Right atrium auricular region (tissue), 2 donors: ENCODE measurements at places on chromosomes 1 and 21.

GRCh38 chr1:21292984-21293536, 2.8 kb upstream of the ECE1 start:
- H3K27ac ChIP-seq = peak overlapping the region; percentile 65
- H3K4me3 ChIP-seq = no peak overlapping the region
- DNase-seq = no peak
- H3K4me1 ChIP-seq = peaks cover 72% of the 10 kb centered on the region
- no peaks in the 10 kb centered on the region for H3K36me3 ChIP-seq
- no peaks in the 10 kb centered on the region for H3K27me3 ChIP-seq

DNA sequence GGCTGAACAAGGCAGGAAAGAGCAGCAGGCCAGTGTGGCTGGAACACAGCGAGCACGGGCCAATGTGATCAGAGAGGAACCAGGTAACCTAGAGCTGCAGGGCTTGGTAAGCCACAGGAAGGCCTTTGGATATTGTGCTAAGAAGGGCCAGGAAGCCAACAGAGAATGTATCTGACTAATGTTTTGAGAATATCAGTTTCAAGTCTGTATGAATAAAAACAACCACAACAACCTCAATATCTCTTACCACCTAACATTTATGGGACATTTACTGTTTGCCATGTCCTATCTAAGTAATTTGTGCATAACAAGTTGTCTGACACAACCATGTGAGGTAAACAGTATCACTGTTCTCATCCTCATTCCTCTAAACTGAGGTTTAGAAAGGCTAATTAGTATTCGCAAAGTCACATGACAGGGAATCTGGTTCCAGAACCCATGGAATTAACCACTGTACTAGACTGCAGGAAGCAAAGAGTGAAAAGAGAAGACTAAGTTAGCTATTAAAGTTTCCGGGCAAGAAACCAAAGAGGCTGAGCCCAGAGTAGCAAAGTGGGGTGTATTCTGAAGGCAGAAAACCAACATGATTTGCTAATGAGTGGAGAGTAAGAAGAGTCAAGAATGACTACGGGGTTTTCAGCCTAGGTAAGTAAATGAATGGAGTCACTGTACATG, 38.9 kb downstream of the SPRTN start:
- H3K4me3 ChIP-seq = no peak overlapping the region
- DNase-seq = no peak
- peaks cover 39% of the 10 kb centered on the region for H3K4me1 ChIP-seq
- H3K36me3 ChIP-seq = no peaks in the 10 kb centered on the region
- H3K27ac ChIP-seq = no peak overlapping the region

DNA sequence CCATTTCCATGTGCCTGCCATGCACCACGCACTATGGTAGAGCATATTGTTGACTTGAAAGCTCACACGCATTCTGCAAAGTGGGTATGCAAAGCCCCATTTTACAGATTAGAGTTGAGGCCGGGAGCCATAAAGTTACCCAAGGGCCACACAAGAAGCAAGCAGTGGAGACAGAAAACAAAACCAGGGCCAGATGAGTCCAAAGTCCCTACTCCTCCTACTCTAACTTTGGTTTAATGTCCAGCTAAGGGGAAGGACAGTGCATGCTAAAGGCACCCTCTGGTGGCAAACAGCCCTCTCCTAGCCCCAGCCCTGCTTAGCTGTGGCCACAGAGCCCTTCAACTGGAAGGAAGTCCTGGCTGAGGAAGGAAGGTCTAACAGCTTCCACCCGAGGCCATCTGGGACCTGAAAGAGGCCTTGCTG, 74.9 kb downstream of the SLC66A1 start:
- no peak for DNase-seq
- H3K4me3 ChIP-seq = no peak overlapping the region
- H3K4me1 ChIP-seq = no peaks in the 10 kb centered on the region
- no peaks in the 10 kb centered on the region for H3K27me3 ChIP-seq
- peaks cover 13% of the 10 kb centered on the region for H3K36me3 ChIP-seq
- H3K27ac ChIP-seq = no peak overlapping the region

DNA sequence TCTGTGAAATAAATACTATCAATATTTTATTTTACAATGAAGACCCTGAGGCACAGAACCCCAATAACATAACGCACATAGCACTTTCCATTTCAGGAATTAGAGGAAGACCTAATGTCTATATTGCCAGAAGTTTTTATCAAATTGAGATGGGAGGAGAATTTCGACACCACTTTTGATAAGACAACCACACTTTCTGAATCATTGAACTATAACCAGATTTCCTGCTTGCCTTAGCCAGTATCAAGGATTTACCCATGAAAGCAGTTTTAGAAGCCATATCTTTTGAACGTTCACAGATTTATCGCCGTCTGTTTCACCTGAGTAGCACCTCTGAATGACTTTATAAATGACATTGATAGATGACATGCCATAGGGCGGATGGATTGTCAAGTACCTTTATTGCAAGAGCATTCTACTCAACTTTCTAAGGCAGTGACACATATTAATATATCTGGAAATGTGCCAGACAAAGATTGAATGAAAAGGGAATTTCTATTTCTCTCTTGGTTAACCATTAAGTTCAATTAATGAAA, 768.4 kb downstream of the LTN1 start:
- no peak for DNase-seq
- H3K36me3 ChIP-seq = no peaks in the 10 kb centered on the region
- H3K4me1 ChIP-seq = peaks cover 14% of the 10 kb centered on the region
- no peaks in the 10 kb centered on the region for H3K27me3 ChIP-seq
- H3K27ac ChIP-seq = no peak overlapping the region

DNA sequence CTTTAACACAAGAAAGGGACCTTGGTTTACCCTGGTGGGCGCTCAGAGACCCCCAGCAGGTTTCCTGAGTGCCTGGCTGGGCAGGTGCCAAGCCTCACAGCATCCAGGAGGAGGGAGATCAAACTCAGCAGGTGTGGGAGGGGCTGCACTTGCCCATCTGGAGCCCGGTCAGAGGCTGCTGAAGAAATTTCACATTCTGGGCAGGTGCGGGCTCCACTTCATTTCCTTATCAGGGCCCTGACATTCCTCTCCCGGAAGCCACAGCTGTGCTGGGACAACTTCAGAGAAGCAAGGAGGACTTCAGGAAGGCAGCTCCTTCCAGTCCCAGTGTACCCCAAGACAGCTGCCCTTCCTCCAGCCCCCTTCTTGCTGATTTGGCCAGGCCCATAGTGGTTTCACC, 82.9 kb downstream of the ITPKB start:
- no peak for DNase-seq
- H3K27me3 ChIP-seq = no peaks in the 10 kb centered on the region
- peak overlapping the region; percentile 84 for H3K27ac ChIP-seq
- H3K4me3 ChIP-seq = no peak overlapping the region

- H3K4me3 ChIP-seq = no peak overlapping the region
- no peaks in the 10 kb centered on the region for H3K36me3 ChIP-seq
- peak; percentile 87 for DNase-seq
Measured at GRCh38 chr1:221839782-221840395, 98.0 kb upstream of the DUSP10 start.

- H3K4me3 ChIP-seq = no peak overlapping the region
- H3K36me3 ChIP-seq = no peaks in the 10 kb centered on the region
- DNase-seq = no peak
- H3K27ac ChIP-seq = no peak overlapping the region
- H3K27me3 ChIP-seq = no peaks in the 10 kb centered on the region
- H3K4me1 ChIP-seq = no peaks in the 10 kb centered on the region
Measured at GRCh38 chr1:106926803-106927582, 129.5 kb upstream of the PRMT6 start.

DNA sequence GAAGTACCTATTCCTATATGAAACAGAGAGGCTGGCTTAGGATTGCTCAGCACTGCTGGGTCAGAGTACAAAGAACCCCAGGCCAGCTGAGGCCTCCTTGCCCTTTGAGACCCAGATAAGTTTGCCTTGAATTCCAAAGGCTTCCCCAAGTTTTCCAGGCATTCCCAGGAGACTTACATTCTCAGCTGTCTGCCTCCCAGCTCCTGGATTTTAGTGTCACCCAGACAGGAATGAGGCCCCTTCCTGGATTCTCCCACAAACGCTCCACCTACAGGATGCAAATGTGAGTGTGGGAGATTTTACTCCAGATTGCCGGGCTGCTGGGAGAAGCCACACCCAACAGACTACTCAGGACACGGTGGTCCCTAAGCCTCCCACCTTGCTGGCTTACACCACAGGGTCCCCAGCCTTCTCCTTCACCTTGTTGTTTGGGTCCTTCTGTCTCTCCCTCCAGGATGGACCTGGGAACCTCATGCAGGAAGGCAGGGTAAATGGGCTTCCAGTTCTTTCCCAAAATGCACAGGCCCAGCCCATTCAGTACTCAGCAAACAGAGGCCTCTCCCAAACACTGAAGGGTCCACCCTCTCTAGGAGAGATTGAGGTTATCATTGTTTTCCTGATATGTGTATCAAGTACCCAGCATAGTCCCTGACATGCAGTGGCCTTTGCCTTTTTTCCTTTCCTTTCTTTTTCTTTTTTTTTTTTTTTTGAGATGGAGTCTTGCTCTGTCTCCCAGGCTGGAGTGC, 10.6 kb downstream of the RHBG start:
- no peaks in the 10 kb centered on the region for H3K27me3 ChIP-seq
- H3K4me1 ChIP-seq = no peaks in the 10 kb centered on the region
- no peak overlapping the region for H3K27ac ChIP-seq
- no peak for DNase-seq
- no peaks in the 10 kb centered on the region for H3K36me3 ChIP-seq
- no peak overlapping the region for H3K4me3 ChIP-seq

DNA sequence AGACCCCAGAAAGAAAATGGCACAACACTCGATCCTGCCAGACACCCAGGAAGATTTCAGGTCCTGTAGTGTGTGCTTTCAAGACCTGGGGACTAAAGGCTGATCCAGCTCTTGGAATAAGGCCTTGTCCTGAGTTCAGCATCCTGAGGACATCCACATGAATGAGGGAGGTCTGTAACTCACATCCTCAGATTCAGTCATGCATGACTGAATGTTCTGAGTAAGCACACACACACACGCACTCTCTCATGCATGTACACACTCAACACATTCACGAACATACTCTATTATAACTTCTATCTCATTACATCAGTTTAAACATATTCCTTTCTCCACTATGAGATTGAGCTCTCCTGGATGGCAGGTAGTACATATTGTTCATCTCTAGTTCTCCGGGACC, 273.4 kb upstream of the BEND5 start:
- no peaks in the 10 kb centered on the region for H3K27me3 ChIP-seq
- H3K27ac ChIP-seq = no peak overlapping the region
- no peaks in the 10 kb centered on the region for H3K4me1 ChIP-seq
- H3K36me3 ChIP-seq = no peaks in the 10 kb centered on the region
- no peak overlapping the region for H3K4me3 ChIP-seq

- H3K36me3 ChIP-seq = no peaks in the 10 kb centered on the region
- no peak overlapping the region for H3K4me3 ChIP-seq
- H3K4me1 ChIP-seq = no peaks in the 10 kb centered on the region
Measured at GRCh38 chr1:94115900-94116436, 5.0 kb downstream of the ABCA4 start.

DNA sequence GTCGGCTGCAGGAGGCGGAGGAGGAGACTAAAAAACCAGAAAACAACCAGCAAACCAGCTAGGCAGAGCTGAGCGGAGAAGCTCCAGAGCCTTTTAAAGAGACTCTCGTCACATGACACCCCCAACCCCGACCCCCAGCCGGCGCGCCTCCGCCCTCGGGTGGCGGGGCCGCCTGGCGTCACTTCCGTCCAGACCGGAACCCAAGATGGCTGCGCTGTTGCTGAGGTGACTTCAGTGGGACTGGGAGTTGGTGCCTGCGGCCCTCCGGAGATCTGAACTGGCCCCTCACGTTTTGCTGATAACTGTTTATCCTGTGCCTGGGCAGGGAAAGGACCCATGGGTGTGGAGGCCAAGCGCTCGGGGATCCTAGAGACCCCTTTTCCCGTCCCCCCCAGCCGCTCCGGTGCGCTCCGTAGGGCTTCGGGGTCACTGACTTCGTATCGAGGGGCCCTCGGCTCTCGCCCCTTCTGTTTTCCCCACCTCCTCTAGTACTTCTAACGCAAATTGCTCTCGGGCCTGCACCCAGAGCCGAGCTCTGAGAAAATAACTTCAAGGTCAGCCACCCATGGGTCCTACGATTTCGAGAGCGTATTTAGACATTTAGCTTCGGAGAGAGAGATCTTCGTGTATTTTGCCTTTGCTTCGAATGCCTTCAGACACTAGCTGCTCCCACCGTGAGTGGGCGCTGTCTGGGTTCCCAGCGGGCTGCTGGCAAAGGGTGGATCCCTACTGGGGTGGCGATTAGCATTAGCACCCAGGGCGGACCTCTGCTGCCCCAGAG, at the start of gene SDHC:
Gene SDHC, plus strand, starts transcription at position 181 of the 781 bp plus-strand sequence. Its CDS starts 25 bp downstream, at position 206.
- H3K36me3 ChIP-seq = no peaks in the 10 kb centered on the region
- H3K4me3 ChIP-seq = peak within 1 kb of the TSS; percentile 85
- no peaks in the 10 kb centered on the region for H3K27me3 ChIP-seq
- peaks cover 23% of the 10 kb centered on the region for H3K4me1 ChIP-seq
- peak; percentile 93 for DNase-seq

DNA sequence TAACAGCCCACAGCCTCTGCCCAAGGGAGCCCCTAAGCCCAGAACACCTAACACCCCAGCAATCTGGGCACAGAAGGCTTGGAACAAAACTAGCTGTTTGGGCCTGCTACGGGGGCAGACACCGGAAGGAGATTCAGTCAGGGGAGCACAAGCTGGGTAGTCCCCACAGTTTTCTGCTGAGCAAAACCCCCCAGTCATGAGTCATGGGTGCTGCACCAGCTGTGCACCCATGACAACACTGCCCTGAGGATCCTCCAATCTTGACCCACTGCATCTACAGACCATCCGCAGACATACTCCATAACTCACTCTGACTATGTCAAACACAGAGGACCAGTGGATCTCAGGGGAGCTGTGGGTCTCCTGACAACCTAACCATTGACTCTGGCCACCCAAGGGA, 105.1 kb downstream of the LRIG2 start:
- H3K27me3 ChIP-seq = no peaks in the 10 kb centered on the region
- H3K4me3 ChIP-seq = no peak overlapping the region
- no peaks in the 10 kb centered on the region for H3K36me3 ChIP-seq
- H3K4me1 ChIP-seq = no peaks in the 10 kb centered on the region

GRCh38 chr1:86866665-86867064, 47.3 kb downstream of the SELENOF start:
- no peak overlapping the region for H3K4me3 ChIP-seq
- no peaks in the 10 kb centered on the region for H3K36me3 ChIP-seq
- no peaks in the 10 kb centered on the region for H3K27me3 ChIP-seq
- H3K4me1 ChIP-seq = no peaks in the 10 kb centered on the region

GRCh38 chr21:35075546-35075945, 26.4 kb upstream of the RUNX1 start:
- H3K4me3 ChIP-seq = no peak overlapping the region
- H3K27ac ChIP-seq = no peak overlapping the region
- H3K36me3 ChIP-seq = no peaks in the 10 kb centered on the region
- no peak for DNase-seq

DNA sequence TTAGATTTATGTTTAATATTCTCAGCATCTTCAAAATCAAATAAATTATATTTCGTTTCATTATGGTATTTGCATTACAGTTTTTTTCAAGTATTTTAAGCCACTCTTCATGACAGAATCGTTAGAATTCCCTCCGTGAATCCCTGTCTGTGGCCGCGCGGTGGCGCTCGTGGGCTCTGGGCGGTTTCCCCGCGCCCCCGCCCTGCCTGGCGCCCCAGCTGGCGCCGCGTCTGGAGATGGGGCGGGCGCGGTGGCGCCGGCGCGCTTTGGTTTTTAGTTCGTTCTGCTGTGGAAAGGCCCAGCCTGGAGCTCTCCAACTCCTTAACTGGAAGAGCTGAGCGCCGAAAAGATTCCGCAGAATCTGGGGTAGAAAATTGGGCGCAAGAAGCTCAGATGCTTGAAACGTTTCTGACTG, 25.7 kb downstream of the PRMT2 start:
- H3K4me1 ChIP-seq = no peaks in the 10 kb centered on the region
- DNase-seq = no peak
- H3K4me3 ChIP-seq = peak overlapping the region; percentile 34
